H4 (cell line): ENCODE measurements at places on chromosomes 3 and 15. TPM values are rescaled to one million over a fixed set of nuclear protein-coding genes. Genes with fewer than 3 reads are reported as not detected.

GRCh38 chr3:191123946-191124345, 75.1 kb upstream of the OSTN start:
- DNase-seq = no peak

- no peak for DNase-seq
Observed at GRCh38 chr15:67329984-67330733, 75.6 kb downstream of the IQCH start.

CCR3 gene
- total RNA-seq = 0.27 and 0.29 TPM in 2 replicates

DNA sequence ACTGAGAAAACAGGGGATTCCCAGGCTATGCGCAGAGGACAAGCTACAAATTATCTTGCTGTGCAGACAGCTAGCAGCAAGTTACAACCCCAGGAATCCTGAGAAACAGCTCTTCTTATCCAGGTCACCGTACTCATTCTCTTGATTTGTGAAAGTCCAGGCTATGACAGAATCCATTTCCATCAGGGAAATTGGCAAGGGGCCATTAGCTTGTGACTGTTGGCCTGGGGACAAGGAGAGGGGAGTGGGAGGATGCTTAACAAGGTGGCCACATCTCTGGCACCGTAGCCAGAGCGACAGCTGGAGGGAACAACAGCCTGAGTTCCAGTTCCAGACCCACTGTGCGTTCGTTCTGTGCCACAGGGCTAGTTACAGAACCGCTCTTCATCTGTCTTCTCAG, 44.9 kb upstream of the PLXNA1 start:
- DNase-seq = no peak

GRCh38 chr3:170128259-170128976, 53.1 kb downstream of the PHC3 start:
- no peak for DNase-seq

DNA sequence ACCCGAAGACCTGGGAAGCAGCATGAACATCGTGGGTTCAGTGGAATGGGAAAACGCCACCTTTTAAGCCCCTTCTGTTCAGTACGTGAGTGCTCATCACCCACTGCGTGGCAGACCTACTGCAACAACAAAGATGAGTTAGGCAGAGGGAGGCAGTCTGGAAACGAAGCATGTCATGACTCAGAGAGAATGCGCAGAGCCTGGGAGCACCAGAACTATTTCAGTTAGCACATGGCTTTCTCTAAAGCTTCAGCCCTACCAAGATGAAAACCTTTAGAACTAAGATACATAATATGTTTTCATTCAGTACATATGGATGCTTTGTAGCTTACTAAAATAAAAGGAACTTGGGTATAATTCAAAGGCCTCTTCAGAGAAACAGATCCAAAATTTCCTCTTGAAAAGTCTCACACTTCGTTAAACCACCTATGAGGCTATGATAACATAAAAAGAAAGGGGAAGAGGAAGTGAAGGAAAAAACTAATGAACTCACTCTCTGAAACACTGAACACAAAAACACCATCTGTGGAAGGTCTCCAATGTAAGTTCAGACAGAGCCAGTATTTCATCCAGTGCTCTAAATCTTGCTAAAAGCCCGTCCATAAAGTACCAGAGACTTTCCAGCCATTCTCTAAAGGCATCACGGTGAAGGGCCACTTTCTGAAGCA, 140.1 kb downstream of the OCA2 start:
- no peak for DNase-seq

- no peak for DNase-seq
Observed at GRCh38 chr3:43370293-43370980, 84.1 kb downstream of the SNRK start.

GRCh38 chr3:157502916-157503595, at the start of gene VEPH1:
TSS of gene VEPH1 (minus strand) at chr3:157503416. CDS start at chr3:157495349, 8,067 bp downstream.
- no peak for DNase-seq

TMEM40 gene
- 0.10 TPM in 1 of 2 replicates, not detected in the other for total RNA-seq

PPP1R14D gene
- not detected in 2 replicates for total RNA-seq

SV2B gene
- 0.04 TPM in 1 of 2 replicates, not detected in the other for total RNA-seq

- no peak for DNase-seq
Observed at GRCh38 chr3:154753101-154753500, 323.1 kb upstream of the GPR149 start.

- peak; percentile 21 for DNase-seq
Observed at GRCh38 chr15:39358441-39359041, 222.3 kb upstream of the THBS1 start.

GRCh38 chr3:149018247-149018646, 26.9 kb downstream of the GYG1 start:
- no peak for DNase-seq

IQCH gene
- total RNA-seq = 0.43 and 1.4 TPM in 2 replicates

DNA sequence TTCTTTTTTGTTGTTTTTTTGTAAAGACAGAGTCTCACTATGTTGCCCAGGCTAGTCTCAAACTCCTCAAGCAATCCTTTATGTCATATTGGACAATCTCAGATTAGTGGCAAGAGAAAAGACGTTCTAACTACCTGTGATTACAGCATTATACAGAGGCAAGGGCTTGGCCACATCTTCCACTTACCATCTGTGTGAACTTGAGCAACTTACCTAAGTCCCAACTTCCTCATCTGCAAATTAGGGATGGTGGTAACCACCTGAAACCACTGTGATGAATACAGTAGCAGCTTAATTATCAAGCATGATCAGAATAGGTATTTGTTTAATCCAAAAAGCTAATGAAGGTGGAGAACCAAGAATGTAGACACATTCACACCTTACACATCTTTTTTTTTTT, 16.1 kb downstream of the LRRC2 start:
- DNase-seq = no peak

DNA sequence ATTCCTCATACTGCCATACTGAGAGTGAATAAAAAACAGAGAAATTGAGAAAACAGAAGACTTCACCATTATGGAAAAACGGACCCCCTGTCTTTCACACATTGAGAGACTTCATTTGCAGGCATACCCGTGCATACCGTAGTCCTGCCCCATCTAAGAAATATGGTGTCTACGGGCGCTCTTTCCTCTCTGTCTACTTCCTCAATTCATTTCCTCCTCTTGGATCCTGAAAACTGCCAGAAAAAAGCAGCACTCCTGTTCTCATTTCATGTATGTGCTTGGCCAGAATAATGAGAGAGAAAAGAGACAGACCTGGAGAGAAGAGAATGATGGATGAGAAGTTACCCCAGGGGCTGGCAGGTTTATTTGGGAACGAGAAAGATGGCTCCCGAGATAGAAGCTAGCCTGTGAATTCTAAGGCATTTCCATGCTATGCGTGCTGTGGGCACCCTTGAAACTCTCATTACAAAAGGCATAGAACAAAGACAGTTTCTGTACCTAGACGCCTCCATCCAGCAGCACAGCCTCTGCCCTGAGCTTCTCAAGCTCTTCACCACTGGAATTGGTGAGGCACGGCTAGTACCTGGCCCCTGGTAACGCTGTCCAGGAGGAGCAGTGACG, 62.5 kb upstream of the EPHB3 start:
- no peak for DNase-seq

GRCh38 chr3:86973440-86973839, 17.5 kb downstream of the VGLL3 start:
- DNase-seq = no peak

DNA sequence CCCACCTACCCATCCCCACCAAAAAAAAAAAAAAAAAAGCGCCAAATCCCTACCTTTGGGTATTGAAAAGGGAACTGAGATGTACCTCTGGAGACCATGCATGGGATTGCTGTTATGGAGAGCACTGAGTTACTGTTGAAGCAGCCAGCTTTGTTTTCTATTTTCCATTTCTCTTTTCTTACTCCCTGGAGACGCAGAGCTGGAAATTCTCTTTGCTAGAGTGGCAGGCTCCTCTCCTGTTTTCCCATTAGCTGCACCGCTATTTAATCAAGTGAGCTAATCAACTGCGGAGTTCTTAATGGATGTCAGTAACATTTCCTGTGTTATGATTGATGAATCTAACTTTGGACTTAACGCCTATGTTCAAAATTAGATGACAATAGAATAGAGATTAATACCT, 136.1 kb upstream of the LMCD1 start:
- DNase-seq = no peak

DNA sequence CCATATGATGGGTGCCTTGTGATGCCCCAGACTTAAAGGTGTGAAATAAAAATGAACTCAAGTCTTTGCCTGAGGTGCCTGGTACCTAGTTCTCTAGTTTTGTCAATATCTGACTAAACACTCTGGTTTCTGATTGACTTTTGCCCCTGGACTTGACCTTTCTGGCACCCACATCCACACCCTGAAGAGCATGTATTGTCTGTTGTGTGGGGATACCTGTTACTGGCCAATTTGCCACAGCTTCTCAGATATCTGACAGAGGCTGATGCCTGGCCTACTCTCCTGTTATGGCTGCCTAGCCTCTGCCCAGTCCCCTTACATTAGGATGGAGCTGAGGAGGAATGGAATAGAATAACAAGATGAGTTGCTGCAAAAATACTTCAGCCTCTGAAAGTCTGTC, 3.6 kb downstream of the ZBTB38 start:
- DNase-seq = no peak

GRCh38 chr3:117476572-117476971, 767.0 kb downstream of the TUSC7 start:
- DNase-seq = no peak

- DNase-seq = peak; percentile 66
Observed at GRCh38 chr15:63939531-63940130, 105.9 kb upstream of the HERC1 start.

GRCh38 chr3:9638155-9638554, 11.2 kb upstream of the MTMR14 start:
- no peak for DNase-seq

PHC3 gene
- 14.9 and 17.5 TPM in 2 replicates for total RNA-seq

DNA sequence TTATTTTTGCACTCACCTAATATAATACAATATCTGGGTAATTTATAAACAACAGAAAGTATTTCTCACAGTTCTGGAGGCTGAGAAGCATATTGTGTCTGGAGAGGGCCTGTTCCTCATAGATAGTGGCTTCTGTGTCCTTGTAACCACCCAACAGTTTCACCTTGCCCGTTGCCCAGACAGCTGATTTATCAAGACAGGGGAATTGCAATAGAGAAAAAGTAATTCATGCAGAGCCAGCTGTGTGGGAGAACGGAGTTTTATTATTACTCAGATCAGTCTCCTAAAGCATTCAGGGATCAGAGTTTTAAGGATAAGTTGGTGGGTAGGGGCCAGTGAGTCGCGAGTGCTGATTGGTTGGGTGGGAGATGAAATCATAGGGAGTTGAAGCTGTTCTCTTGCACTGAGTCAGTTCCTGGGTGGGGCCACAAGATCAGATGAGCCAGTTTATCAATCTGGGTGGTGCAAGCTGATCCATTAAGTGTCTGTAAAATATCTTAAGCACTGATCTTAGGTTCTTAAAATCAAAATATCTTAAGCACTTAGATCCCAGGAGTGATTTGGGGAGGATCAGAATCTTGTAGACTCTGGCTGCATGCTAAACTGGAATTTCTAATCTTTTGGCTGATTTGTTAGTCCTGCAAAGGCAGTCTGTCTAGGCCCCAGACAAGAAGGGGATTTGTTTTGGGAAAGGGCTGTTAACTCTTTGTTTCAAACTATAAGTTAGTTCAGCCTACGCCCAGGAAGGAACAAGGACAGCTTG, 33.9 kb upstream of the C15orf39 start:
- no peak for DNase-seq

GRCh38 chr15:45499426-45499825, 23.1 kb downstream of the SLC30A4 start:
- DNase-seq = no peak

- DNase-seq = no peak
Observed at GRCh38 chr3:144557515-144557914, 585.9 kb downstream of the DIPK2A start.

PRTG gene
- total RNA-seq = 1.3 and 2.1 TPM in 2 replicates

DNA sequence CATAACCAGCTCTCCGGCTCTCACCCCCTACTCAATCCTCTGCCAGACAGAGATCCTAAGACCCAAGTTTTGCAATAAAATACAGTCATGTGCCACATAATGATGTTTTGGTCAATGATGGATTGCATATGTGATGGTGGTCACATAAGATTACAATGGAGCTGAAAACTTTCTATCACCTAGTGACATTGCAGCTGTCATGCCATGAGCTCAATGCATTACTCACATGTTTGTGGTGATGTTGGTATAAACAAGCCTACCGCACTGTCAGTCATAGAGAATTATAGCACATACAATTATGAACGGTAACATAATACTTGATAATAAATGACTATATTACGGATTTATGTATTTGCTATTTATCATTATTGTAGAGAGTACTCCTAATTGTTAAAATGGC, 26.9 kb upstream of the SAMMSON start:
- peak; percentile 6 for DNase-seq

PLAAT1 gene
- 9.9 and 11.6 TPM in 2 replicates for total RNA-seq

GRCh38 chr3:14539384-14539741, 779 bp downstream of the GRIP2 start:
- no peak for DNase-seq

DNA sequence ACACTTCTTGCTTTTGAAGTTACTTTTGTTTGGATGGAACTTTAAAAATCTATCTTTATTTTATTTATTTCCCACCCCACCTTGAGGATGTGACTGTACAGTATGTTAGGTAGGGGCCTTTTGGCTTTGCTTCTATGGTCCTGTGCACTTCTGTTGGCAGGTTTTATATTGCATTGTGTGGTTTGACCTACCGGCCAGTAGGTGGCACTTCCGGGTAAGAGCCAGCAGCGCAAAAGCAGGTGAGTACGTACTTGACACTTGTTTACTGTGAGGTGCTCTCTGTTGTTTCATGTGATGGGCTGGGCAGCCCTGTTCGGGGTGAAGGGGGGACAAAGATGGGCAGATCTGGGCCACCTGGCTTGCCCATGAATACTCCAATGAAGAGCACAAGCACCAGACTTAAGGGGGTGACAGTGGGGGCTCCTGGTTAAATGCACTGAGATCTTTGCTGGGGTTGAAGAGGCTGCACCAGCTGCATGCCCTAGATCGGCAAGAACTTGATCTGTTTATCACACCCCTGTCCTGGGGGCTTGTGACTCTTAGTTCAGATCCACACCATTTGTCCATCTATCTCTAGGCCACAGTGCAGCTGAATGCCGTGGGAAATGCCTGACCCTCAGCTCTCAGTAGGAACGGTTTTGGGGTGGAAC, 131.6 kb downstream of the NLGN1 start:
- peak; percentile 53 for DNase-seq

LRRIQ4 gene
- total RNA-seq = not detected in 2 replicates

GOLGA8Q gene
- 0.58 TPM in 1 of 2 replicates, not detected in the other for total RNA-seq

- DNase-seq = no peak
Observed at GRCh38 chr3:65026151-65026550, 338.4 kb upstream of the ADAMTS9 start.

ACAN gene
- total RNA-seq = 0.02 TPM in 1 of 2 replicates, not detected in the other

- DNase-seq = no peak
Observed at GRCh38 chr3:4512895-4513616, 19.9 kb downstream of the ITPR1 start.

RNU5B-1 gene
- not detected in 2 replicates for total RNA-seq

- peak; percentile 62 for DNase-seq
Observed at GRCh38 chr3:99172736-99173657, 271.5 kb upstream of the DCBLD2 start.

GRCh38 chr3:63493101-63493500, 159.4 kb upstream of the SNTN start:
- no peak for DNase-seq

ADAMTS9 gene
- total RNA-seq = 1.8 and 4.4 TPM in 2 replicates

NTRK3 gene
- 0.04 TPM in 1 of 2 replicates, not detected in the other for total RNA-seq

GRCh38 chr3:196093317-196094111, 11.6 kb upstream of the TFRC start:
- no peak for DNase-seq

GOLGA8S gene
- not detected in 2 replicates for total RNA-seq
